Stimulated activated CD8-positive, alpha-beta memory T cell treated with anti-CD3 and anti-CD28 coated beads, Interleukin-4, amount 100 ng/mL, for 48 hours (primary cell): ENCODE measurements at places on chromosomes 11 and 22.
A peak's percentile ranks its signal among the peaks of the same experiment; 100 is the strongest.

GRCh38 chr11:4826425-4826824 is 5.3 kb downstream of the OR51F2 start:
- DNase-seq = no peak

DNA sequence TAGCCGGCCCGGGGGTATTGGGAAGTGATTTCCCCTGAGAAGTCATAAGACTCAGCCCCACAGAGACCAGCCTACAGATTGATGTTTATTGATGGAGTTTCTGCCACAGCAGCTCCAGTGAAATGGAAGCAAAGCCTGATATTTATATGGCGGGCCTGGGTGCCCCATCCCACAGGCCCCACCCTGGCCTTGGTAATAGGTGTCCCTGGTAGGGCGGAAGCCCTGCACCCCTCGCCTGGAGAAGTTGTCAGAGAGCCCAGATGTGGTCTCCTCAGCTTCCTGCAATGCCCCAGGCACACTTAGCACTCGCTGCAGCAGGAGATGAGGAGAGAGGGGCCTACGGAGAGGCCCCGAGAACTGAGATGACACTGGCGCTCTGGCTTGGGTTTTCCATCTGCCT is 107.4 kb downstream of the MORC2 start:
- DNase-seq = no peak

DNA sequence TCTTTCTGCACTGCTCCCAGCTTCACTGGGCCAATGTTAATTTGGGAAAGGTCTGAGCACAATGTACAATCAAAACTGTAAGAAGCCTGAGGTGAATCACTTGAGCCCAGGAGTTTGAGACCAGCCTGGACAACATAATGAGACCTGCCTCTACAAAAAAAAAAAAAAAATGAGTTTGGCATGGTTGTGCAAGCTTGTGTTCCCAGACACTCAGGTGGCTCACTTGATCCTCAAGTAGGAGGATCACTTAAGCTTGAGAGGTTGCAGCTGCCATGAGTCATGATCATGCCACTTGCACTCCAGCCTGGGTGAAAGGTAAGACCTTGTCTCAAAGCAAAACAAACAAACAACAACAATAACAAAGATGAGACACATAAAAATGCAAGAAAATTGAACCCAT is 38.6 kb upstream of the SC5D start:
- DNase-seq = no peak

DNA sequence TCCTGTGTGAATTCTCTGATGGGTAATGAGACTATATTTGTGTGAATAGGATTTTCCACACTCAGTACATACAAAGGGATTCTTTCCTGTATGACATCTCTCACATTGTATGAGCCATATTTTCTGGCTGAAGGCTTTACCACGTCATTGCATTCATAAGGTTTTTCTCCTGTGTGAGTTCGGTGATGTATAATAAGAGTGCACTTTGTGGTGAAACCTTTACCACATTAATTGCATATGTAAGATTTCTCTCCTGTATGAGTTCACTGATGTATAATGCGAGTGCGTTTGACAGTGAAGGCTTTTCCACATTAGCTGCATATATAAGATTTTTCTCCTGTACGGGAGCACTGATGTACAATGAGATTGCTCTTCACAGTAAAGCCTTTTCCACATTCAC is 455.4 kb upstream of the CNTN5 start:
- DNase-seq = no peak

GRCh38 chr22:30396871-30397655 is at the start of gene SEC14L2:
Gene SEC14L2, plus strand, starts transcription at chr22:30397018. Its CDS starts 99 bp downstream, at chr22:30397117.
- peak; percentile 79 for DNase-seq

- DNase-seq = no peak
These were observed 454.7 kb downstream of the INSC start for GRCh38 chr11:15569305-15570025.

DNA sequence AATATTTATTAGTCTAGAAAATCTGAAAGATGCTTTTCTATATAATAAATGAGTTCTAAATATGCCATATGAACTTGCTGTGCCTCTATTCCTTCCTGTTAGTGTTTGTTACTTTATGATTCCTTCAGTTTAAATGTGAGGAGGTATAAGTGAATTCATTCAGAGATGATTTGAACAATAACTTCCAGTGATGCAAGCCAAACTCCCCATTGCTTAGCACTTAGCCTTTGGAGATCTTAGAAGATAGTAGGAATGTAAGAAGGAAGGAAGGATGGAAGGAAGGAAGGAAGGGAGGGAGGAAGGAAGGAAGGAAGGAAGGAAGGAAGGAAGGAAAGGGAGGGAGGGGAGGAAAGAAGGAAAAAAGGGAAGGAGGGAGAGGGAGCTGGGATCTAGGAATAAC is 25.1 kb downstream of the MMP13 start:
- no peak for DNase-seq

DNA sequence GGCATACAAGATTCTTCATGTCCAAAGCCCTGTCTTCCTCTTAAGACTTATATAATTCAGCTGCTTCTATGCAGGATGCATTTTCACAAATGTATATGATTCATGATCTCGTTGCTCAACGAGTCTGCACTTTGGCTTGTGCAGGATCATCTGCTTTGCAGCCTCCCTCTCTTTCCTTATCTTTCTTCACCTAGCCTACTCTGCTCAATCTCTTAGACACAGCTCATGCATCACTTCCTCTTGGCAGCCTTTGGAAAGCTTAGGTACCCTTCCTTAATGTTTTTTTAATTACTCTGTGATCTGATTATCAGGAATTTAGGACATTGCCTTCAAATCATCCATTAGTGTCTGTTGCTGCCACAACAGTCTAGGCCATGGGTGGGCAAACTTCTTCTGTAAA is 673.8 kb downstream of the NELL1 start:
- no peak for DNase-seq

GRCh38 chr11:123304828-123305466 is 109.9 kb upstream of the CLMP start:
- DNase-seq = no peak

- no peak for DNase-seq
These were observed 1.8 kb upstream of the RNF169 start for GRCh38 chr11:74746868-74747267.

DNA sequence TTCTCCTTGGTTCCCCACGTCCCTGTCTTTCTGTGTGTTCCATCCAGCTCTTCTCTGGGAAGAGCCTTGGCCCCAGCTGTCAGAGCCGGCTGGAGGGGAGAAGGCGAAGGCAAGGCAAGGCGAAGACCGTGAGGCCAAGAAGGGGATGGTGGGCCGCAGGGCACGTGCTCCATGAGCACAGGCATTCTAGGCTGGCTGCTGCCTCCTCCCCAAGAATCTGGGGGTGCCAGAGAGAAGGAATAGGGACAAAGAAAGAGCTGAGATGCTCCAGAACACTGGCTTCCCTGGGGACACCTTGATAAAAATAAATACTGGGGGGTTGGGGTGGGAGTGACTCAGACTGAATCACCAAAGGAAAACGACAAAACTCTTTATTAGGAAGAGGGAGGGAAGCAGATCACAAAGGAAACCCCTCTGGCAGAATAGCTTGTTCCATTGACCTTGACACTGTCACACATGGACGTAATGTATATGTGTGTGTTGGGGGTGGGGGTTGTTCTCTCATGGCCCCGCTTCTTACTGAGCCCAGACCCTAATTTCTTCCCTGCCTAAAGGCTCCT is 52.5 kb downstream of the NECTIN1 start:
- DNase-seq = no peak

DNA sequence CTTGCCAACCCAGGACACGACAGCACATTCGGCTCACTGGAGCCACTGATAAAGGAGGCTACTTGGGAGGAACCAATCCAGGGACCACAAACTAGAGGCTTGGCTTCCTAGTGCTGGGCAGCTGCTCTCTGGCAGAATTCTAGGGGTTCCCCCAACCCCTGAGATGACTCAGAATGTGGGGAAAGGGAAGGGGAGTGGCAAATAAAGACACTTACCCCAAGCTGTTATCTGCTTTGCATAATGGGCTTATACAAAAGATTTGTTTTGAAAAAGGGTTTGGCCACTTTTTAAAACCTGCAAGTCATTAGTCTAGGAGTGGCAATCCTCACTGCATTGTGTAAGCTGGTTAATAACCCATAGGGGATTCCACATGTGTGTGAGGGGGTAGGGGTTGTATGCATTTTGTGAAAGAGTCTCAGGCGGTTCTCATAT is 64.1 kb upstream of the LMO1 start:
- no peak for DNase-seq

- DNase-seq = no peak
These were observed 28.8 kb downstream of the SWAP70 start for GRCh38 chr11:9692691-9693090.

DNA sequence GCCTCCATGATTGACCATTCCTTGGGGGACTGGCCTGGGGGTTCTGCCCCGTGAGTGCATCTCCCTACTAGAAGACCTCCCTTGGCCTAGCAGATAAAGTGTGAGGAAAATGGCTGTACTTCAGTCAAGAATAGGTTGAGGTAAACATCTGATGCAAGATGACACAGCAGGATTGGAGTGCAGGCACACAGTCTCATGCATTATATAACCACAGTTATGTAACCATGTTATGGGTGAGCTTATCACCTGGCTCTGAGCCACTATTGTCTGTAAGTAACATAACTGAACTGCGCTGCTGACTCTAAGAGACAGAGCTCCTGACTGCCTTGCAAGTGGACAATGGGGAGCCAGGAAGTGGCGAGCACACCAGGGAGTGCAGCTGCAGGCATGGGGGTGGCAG is 378.7 kb upstream of the ANO5 start:
- DNase-seq = no peak

- no peak for DNase-seq
These were observed 17.3 kb upstream of the MRGPRF start for GRCh38 chr11:69030301-69030700.

GRCh38 chr11:67468456-67468758 is 644 bp downstream of the TMEM134 start:
- no peak for DNase-seq

GRCh38 chr11:14418801-14419417 is 59.9 kb upstream of the RRAS2 start:
- no peak for DNase-seq

GRCh38 chr11:120482149-120482548 is 29.4 kb upstream of the GRIK4 start:
- no peak for DNase-seq

DNA sequence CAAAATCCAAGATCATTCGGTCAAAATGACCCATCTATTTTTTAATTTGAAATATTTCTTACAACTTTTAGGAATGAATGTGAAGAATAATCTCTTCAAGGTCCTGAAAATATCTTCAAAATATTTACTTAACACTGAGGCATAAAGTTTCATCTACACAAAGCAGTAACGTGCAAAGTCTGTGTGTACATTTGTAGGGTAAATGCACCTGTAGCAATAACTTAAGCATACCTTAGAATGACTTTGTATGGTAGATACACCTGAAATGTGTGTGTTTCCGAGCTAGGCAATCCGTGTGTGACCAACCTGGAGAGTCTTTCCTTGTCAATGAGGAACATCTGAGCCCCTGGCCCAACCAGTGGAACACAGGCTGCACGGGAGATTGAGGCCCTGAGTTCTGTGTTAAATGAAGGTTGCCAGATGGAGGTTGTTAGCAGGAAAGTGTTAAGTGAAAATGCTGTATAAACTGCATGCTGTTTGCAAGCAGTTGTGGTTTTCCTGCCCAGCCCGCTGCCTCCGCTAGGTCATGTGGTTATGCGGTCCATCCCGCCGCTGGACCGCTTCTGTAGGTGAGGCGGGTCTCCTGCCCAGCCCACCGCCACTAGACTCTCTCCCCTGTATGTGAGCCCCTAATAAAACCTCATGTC is 7.6 kb upstream of the CTR9 start:
- DNase-seq = peak; percentile 46

- DNase-seq = no peak
These were observed 174.0 kb upstream of the MTMR2 start for GRCh38 chr11:96097844-96098421.

DNA sequence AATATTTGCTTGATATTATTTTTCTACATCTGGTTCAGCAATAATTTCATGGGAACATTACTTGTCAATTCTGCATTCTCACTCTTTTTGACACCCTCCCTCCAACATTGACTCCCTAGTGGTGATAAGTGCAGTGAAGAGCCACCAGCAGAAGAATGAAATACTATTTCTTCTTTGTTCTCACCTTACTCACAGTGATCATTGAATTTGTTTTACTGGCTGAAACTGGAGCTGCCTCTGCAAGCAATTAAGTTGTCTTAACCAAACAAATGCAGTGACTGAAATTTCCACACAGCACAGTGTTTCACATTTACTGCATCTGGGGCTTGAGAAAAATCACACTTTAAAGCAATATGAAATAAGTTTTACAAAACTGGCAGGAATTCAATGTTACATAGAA is 189.8 kb downstream of the JRKL start:
- no peak for DNase-seq

DNA sequence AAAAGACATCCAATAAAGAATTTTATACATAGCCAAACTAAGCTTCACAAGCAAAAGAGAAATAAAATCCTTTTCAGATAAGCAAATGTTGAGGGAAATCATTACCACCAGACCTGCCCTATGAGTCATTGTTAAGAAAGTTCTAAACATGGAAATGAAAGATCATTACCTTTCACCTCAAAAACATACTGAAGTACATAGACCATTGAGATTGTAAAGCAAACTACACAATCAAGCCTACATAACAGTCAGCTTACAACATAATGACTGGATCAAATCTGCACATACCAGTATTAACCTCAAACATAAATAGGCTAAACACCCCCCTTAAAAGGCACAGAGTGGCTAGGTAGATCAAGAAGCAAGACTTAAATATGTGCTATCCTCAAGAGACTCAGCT is 501.0 kb upstream of the LUZP2 start:
- no peak for DNase-seq

GRCh38 chr11:21811572-21811971 is 381.3 kb upstream of the ANO5 start:
- no peak for DNase-seq

GRCh38 chr11:26849036-26849435 is 127.2 kb upstream of the SLC5A12 start:
- DNase-seq = no peak

DNA sequence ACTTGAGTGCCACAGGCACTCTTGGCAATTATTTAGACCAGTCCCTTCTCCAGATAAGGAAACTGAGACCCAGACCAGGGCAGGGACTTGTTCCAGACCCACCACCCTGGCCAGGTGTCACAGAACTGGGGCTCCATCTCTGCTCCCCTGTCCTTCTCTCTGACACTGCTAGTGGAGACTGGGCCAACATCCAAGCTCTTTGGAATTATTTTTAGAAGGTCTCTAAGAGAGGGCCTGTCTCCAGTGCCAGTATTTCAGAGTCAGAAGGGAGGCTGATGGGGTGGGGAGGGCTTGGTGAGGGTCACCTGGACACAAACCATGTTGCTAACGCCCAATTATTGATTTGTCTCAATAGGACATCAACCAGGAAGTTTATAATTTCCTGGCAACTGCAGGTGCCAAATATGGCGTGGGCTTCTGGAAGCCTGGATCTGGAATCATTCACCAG is 32.7 kb downstream of the POLR3H start:
- no peak for DNase-seq

DNA sequence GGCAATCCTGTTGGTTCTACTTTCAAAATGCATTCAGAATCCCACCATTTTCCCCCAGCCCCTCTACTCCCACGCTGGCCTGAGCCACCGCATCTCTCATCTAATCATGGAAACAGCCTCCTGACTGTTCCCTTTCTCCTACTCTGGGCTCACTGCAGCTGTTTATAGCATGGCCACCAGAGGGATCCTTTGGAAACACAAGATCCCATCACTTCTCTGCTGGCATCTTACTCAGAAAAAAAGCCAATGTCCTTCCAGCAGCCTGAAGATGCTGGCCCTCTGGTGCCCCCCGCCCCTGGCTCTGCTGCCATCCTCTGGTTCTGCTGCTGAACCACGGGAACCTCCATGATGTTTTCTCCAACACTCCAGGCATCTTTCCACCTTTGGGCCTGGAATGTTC is 11.1 kb downstream of the MS4A8 start:
- no peak for DNase-seq
